Activated CD4-positive, alpha-beta T cell treated with anti-CD3 and anti-CD28 coated beads, Interleukin-2, amount 10 ng/mL, durations not matched to agents 24 days and 14 days (primary cell): ENCODE measurements at places on chromosomes 7 and 10.

DNA sequence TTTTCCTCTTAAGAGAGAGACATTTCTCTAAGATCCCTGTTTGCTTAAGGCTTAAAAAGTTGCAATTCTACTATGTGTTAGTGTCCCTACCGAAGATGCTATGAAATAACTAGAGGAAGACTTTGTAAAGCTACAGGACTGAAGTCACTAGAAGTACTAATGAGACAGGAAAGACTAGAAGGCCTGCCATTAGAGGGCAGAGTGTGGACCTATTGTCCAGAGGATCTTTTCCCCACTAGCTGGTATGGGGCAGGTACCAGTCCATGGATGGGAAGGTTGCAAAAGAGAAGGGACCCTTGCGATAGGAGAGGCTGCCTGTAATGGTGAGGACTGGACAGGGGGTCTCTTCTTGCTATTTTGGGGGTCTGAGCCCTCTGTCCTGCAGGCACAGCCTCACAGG, 178.1 kb downstream of the TMEM178B start:
- no peak for DNase-seq

DNA sequence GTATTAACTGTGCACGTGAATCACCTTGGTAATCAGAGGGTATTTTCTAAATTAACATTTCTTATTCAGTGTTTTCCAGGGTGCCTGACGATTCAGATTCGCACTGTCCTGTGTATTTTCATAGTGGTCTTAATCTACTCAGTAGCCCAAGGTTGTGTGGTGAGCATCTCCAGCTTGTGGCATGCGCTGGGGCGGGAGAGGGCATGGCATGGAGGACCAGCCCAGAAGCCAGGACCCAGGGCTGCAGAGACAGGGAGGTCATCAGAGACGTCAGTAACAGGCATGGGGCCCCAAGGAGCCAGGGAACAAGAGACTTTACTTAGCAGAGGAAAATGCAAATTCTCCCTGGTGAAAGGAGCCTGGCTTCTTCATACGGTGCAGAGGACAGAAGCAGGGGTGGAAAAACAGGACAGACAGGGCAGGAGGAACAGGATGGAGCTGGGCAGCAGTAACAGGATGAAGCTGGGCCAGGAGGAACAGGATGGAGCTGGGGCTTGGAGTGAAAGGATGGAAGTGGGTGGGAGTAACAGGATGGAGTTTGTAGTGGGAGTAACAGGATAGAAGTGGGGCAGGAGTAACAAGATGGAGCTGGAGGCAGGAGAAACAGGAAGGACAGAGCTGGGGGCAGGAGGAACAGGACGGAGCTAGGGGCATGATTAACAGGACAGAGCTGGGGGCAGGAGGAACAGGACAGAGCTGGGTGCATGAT, 110.9 kb downstream of the ADCY1 start:
- no peak for DNase-seq

- DNase-seq, result no peak
Measured at GRCh38 chr7:28061824-28062196, 118.8 kb downstream of the JAZF1 start.

- no peak for DNase-seq
Measured at GRCh38 chr7:146892151-146892550, 775.5 kb downstream of the CNTNAP2 start.

DNA sequence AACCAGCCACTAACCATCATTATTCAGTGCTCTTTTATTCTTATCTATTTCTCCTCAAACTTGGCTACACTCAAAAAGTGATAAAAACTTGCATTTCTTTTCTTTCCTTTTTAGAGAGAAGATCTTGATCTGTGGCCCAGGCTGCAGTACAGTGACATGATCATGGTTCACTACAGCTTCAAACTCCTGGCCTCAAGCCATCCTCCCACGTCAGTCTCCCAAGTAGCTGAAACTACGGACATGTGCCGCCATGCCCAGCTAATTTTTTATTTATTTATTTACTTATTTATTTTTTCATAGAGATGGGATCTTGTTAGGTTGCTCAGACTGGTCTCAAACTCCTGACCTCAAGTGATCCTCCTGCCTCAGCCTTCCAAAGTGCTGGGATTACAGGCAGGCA, 24.6 kb upstream of the TMEM248 start:
- no peak for DNase-seq

DNA sequence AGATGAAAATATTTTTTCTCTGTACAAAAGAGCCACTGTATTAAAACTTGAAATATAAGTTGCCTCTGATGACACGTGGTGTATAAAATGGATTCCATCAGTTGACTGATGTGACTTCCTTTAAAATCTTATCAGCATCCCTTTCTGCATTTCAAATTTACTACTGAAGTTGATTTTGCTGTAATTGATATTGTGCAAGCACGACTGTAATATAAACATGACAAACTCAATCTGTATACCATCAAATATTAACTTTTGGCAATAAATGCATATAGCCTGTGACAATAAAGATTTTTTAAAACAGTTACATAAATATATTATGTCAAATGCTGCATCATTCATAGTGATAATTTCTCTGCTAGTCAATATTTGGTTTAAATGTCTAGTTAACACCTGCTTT, 7.8 kb downstream of the PAPSS2 start:
- DNase-seq, result no peak

DNA sequence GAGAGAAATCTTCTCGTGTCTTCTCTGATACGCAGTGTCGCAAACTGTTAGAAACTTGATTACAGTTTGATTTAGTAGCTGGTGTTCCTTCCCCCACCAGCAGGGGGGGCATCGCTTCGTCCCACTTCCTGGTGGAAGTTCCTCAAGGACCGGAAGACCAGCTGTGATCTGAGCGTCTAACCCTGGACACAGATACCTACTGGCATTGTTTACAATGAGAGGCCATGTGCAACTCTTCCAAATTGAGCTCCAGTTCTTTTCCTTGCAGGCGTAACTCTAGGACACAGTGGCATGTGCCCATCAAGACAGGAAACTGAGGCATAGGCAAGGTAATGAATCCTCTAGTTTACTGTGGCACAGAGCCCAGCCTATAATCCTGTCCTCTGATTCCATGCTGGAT, 219.0 kb downstream of the CCDC3 start:
- peak; percentile 74 for DNase-seq

- DNase-seq, result no peak
Measured at GRCh38 chr7:41892356-41893100, 189.6 kb upstream of the INHBA start.

DNA sequence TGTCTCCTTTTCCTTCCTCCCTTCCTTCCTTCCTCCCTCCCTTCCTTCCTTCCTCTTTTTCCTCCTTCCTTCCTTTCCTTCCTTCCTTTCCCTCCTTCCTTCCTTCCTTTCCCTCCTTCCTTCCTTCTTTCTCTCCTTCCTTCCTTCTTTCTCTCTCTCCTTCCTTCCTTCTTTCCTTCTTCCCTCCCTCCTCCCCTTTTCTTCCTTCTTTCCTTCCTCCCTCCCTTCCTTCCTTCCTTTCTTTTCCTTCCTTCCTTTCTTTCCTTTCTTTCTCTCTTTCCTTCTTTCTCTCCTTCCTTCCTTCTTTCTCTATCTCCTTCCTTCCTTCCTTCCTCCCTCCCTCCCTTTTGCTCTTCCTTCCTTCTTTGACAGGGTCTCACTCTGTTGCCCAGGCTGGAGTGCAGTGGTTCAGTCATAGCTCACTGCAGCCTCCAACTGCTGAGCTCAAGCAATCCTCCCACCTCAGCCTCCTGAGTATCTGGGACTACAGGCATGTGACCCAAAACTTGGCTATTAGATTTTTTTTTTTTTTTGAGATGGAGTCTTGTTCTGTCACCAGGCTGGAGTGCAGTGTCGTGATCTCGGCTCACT, 15.9 kb upstream of the CYTH3 start:
- DNase-seq, result no peak

GRCh38 chr7:23468526-23469149, 1.7 kb downstream of the IGF2BP3 start:
- DNase-seq, result peak; percentile 71

DNA sequence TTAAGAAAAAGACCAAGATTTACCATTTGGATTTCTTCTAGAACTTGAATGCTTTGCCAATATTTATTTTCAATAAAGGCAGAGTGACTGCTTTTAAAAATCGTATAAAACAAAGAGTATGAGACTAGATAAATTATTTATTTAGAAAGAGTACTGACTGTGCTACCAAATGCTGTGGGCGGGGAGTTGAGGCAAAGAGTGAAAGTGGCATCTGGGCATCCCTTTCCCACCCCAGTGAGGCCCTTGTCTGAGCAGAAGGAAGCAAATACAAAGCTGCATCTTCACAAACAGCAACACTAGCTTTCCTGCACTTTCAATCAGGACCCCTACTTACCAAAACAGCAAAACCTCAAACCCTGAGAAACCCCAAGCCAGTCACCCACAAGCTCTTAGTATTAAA, 34.9 kb downstream of the ITGB1 start:
- DNase-seq, result no peak

DNA sequence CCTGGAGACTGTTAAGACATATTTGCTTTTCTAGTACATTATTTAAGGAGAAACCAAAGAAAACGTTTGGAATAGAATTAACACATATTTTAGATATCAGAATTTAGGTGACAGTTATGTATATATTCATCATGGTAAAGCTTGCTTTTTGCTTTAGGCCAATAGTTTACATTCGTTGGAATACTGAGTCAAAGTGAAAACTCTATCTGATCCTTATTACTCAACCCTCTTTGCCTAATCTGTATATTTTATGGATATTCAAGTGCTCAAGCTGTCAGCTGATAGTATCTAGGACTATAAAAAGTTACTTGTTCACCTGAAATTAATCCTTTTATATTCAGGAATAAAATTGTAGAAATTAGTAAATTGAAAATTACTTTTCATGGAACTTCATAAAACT, 61.1 kb downstream of the VPS50 start:
- no peak for DNase-seq

DNA sequence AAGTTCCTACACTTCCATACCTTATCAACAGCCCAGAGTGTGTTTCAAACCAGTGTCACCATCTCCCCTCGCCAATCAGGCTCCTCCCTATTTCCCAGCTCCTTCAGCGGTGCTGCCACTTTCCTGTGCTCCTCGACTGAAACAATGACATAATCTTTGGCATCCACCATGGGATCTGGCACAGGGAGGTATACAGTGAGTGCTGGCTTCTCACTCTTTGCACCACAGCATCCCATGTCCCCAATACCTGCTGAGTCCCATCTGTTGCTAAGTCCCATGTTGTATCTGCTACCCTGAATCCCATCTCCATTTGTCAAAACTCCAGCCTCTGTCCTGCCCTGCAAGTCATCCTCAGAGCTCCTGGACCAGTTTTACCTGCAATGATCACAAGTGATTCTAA, 15.4 kb downstream of the PAXIP1 start:
- DNase-seq, result peak; percentile 34

- DNase-seq, result no peak
Measured at GRCh38 chr10:69633673-69634635, 3.9 kb downstream of the FAM241B start.

- no peak for DNase-seq
Measured at GRCh38 chr7:88480271-88480670, 173.6 kb upstream of the STEAP4 start.

- DNase-seq, result no peak
Measured at GRCh38 chr10:129021594-129022304, 445.3 kb upstream of the MGMT start.

DNA sequence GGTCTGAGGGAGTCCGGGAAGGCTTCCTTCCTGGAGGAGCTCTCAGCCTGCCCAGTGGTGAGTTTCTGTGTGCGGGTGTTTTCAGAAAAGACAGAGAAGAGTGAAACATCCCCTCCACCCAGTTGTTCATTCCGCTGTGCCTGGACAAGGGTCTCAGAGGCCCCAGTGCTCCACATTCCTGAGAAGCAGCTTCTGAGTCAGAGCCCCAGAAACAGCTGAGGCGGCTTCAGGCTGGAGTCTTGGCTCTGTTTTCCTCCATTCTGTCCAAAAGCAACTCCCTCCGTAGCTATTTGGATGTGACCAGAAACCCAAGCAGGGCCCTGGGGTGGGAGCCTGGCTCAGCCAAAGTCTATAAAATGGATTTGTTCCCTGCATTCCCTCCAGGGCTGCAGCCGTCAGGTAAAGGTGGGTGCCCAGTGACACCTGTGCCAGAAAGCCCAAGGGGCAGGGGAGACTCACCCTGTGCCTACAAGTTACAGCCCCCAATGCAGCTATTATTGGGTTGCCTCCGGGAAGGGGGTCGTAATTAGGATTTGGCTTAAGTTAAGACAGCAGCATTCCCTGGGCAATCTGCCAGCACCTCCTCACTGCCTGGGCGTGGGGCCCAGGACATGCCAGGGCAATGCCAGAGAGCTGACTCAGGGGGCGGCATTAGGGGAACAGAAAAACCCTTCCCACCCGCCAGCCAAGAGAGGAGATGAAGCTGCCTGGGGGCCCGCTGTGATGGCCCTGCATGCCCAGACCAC, 13.1 kb upstream of the CAMK2G start:
- DNase-seq, result no peak

DNA sequence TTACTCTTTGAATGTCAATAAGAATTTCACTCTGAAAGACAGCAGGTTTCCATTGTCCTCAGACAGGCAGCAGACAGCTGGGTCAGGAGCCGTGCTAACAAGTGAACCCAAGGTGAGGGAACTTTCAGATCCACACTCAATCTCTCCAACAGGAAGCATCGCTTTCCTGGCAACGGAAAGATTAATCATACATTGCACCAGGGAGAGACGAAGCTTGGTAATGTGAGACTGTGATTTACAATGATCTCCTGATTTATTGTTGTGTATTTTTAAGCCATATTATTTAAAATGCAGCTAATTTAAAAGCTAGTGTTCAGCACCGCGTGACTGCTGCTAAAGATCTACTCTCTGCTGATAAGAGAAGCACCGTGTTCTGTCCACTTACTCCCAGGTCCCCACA, 17.5 kb upstream of the NOM1 start:
- DNase-seq, result no peak

DNA sequence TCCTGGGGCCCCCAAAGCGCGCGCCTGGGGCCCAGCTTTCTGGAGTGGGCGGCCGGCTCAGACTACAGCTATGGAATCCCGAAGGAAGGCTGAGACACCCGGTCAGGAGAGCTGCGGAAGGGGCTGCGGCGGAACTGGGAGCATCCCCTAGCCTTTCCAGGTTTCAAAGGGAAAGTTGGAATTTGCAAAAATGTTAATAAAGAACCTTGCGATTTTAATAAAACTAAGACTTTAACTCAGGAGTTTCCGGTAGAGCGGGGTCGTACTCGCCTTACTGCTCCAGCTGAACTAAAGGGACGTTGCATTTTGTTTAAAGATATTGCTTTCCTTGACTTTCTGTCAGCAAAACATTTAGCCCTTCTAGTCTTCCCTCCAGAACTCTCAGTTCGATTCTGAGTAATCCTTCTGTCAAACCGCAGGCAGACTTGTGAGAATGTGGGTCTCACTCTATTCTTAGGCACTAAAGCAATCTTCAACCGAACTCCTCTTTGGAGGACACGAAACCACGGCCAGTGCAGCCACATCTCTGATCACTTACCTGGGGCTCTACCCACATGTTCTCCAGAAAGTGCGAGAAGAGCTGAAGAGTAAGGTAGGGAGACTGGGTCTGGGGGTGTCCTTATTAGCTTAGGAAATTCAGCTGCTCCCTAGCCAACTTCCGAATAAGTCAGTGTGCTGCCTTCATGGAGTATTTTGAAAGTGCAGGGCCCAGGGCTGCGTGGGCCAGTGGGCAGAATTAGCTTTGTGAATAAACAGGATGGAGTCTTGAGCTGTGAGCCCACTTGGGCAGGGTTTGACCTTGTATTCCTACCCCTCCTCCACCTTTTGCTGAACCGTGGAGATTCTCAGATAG, 1.9 kb downstream of the CYP26A1 start:
- no peak for DNase-seq

- DNase-seq, result peak; percentile 62
Measured at GRCh38 chr7:150586068-150586784, 19.0 kb downstream of the GIMAP4 start.

- DNase-seq, result no peak
Measured at GRCh38 chr10:103273041-103273441, 3.9 kb upstream of the INA start.

GRCh38 chr7:95798401-95798930, 26.1 kb downstream of the DYNC1I1 start:
- DNase-seq, result no peak
